ENCODE measurements at places on chromosomes 3 and 15.

- no peak for DNase-seq
Measured at GRCh38 chr3:4994144-4994730, 15.0 kb downstream of the BHLHE40 start.

DNA sequence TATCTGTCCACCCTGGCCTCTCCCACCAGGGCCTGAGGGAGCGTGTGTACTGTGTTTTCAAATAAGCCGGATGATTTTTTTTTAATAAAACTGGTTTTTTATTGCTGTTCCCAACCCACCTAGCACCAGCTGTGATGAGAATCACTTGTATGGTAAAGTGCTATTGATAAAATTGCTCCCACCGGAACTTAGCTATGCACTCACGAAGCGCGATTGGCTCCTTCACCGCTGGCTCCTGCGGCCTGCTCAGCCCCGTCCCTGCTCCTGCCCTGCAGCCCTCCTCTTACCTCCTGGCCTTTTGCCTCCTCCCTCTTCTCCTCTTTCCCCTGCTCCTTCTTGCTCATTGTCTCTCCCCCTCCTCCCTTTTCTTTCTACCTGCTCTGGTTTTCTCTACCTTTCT is 183.7 kb downstream of the TLE3 start:
- no peak for DNase-seq

DNA sequence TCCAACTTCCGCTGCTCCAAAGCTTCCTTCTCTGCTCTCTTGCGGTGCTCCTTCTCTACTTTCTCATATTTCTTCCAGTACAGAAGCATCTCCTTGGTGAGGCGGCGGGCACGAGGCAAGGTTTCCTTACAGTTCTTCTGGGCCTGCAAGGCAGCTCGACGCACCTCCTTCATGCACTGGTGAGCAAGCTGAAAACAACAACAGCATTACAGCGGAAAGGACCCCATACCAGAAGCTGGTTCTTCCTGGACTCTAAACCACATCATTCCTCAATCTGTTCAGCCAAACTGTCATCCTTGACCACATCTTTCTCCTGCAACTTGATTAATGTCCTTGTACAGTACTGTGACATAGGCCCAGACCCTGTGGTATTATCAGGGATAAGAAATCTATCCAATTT is 36.4 kb downstream of the INO80 start:
- DNase-seq, result no peak

- no peak for DNase-seq
Measured at GRCh38 chr3:131223373-131224289, 157.9 kb upstream of the NUDT16 start.

- DNase-seq, result no peak
Measured at GRCh38 chr15:70236341-70237086, 138.8 kb upstream of the TLE3 start.

- DNase-seq, result no peak
Measured at GRCh38 chr3:52218937-52219650, 6.4 kb downstream of the TLR9 start.

- DNase-seq, result no peak
Measured at GRCh38 chr15:95302206-95302605, 1028.3 kb upstream of the NR2F2 start.

DNA sequence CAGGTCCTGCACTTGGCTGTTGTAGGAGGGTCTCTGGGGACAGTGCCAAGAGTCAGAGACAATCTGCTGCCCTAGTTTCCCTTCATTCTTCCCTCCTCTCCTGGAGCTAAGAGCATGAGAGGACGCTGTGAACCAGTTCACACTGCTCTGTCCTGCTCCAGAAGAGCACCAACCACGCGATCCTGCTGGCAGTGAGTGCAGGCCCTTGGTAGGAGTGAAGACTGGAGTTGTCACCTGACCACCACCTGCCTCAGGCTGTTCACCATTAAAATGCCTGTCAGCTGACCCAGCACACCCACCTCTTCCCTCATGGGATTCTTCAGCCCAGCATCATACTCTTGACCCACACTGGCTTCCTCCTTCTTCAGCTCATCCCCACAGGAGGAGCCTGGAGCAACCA is 2.9 kb downstream of the TM6SF1 start:
- no peak for DNase-seq

GRCh38 chr15:63941698-63942465 is 104.4 kb downstream of the DAPK2 start:
- DNase-seq, result no peak

- no peak for DNase-seq
Measured at GRCh38 chr3:9793161-9793781, 389 bp downstream of the ARPC4 start.

DNA sequence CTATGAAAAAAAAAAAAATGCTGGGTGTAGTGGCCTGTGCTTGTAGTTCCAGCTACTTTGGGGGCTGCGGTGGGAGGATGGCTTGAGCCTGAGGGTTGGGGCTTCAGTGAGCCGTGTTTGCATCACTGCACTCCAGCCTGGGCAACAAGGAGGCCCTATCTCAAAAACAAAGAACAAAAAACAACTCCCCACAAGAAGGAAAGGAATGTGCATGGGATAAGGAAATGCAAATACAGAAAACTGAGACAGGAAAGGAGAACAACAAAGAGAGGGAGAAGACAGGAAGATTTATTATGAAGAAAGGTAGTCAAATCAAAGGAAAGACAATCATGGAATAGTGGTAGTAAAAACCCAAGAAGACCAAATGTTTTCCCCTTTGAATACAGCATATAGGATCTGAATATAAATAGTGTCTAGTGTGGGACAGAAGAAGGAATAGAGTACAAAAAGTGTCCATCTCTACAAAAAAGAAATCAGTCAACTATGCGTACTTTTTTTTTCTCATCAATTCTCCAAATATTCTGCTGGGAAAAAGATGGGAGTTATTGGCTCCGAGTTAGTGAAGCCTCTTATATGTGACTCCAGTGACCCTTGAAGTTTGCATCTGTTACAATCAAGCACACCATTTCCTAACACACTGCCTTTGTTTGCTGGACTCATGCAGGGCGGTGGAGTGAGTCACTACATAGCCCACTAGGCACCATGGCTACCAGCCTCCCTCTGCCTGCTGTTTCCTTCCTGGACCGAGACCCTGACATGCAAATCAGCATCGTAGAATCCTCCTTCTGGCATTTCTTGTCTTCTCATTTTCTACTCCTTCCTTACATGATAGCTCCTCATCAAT is 101.2 kb upstream of the PTX3 start:
- peak; percentile 27 for DNase-seq

All from dorsolateral prefrontal cortex (tissue), 122 donors.